Activated CD4-positive, alpha-beta memory T cell treated with anti-CD3 and anti-CD28 coated beads, Interleukin-2, amount 10 ng/mL, durations not matched to agents 7 days and 5 days (primary cell): ENCODE measurements at places on chromosomes 2 and 18. TPM values are rescaled to one million over a fixed set of nuclear protein-coding genes. Genes with fewer than 3 reads are reported as not detected.

The CHST9 gene
- not detected for total RNA-seq

- DNase-seq: no peak
Observed at GRCh38 chr2:160317181-160318099, 117.4 kb upstream of the ITGB6 start.

The ZAP70 gene
- total RNA-seq: 283 TPM

The GYPC gene
- total RNA-seq: 133 TPM

DNA sequence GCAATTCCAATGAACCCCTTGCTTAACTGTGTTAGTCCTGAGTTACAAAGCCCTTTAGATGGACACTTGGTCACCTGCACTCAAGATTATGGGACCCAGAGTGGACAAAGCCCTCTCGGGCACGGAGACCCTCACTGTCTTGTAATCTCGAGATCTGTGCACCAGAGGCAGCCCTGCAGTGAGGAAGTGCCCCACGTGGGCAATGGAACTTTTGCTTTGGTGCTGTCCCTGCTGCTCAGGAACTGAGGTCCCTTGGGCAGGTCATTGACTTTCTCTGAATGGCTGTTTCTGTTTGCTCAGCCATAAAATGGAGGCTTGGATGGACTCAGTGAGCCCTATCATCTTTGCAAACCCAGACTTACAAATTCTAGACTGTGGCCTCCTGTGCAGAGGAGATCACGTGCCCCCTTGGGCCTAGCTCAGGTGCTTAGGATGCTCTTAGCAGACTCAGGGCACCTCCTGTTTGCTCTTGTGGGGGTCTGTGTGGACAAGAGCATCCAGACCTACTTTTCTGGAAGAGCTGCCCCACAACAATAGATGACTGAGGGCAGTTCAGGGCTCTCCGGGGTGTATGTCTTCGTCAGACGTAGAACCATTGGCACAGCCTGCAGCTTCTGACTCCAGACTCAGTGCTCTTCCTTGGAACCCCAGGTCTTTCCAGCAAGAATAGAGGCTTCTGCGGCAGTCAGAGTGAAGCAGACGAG is 94.5 kb upstream of the HS6ST1 start:
- DNase-seq: peak; percentile 9

The GORASP2 gene
- total RNA-seq: 58.7 TPM

DNA sequence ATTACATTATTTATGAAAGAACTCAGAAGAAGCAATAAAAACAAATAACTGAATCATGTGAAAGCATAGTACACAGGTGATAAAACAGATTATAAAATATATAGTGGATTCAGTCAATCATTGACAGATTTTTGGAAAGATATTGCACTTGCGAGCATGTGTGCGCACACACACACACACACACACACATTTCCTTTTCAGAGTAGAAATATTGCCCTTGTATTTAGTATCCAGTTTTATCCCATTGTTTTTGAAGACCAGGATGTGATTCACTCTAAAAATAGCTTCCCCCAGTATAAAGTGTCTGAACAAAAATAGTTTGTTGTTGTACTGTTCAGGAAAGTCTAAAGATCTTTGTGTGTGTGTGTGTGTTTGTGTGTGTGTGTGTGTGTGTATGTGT is 145.5 kb downstream of the CALCRL start:
- no peak for DNase-seq

DNA sequence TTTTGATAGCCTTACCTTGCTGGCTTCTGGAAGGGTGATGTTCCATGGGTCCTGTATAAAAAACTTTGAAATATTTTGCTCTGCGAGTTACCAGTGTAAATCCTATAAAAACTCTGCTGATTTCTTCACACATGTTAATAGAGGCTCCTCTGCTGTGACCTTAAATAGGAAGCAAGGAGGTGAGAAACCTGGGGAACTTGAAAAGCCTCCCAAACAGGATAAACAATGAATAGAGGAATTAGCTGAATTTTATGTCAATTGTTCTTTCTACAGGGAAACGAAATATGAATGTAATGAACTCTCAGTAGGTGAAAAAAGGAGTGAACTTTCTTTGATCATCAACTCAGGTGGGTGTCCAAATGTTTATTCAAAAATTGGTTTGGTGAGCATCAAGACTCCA is 10.8 kb upstream of the CCL20 start:
- no peak for DNase-seq

DNA sequence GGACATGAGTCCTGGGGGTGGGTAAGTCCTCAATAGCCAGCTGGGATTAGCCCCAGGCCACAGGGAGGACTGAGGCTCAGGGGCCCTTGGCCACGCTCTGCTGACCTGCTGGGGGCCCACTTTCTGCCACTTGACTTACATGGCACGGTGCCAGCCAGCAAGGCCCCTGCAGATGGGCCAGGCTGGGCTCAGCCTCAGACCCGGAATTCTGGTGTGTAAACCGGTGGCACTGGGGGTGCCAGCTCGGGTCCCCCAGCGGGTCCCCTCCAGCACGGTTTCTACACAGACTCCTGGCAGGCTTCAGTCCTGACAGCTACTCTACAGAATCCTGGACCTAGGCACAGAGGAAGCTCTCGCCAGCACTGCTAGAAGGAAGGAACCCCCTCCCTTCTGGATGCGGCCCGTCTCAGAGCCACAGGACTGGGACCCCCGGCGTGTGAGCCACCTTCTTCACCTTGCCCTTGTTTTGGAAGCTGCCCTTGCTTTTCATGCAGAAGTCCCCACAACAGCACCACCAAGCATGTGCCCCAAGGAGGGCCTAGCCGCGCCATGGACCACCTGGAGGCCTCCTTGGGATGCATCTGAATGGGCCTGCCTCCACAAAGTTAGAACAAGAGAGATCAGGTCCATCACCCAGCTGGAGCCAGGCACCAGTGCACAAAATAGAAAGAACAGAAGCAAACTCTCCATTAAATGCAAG is 8.0 kb downstream of the HDAC4 start:
- no peak for DNase-seq

The GNAL gene
- total RNA-seq: 0.25 TPM

DNA sequence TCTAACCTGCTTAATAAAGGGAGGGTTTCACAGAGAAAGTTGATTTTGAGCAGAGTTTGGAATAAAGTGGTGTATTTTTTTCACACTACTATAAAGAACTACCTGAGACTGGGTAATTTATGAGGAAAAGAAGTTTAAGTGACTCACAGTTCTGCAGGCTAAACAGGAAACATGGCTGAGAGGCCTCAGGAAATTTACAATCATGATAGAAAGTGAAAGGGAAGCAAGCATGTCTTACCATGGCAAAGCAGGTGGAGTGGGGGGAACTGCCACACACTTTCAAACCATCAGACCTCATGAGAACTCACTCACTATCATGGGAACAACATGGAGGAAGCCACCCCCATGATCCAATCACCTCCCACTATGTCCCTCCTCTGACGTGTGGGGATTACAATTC is 546.7 kb downstream of the EPHA4 start:
- DNase-seq: no peak

The IGFBP2 gene
- total RNA-seq: 1.2 TPM

DNA sequence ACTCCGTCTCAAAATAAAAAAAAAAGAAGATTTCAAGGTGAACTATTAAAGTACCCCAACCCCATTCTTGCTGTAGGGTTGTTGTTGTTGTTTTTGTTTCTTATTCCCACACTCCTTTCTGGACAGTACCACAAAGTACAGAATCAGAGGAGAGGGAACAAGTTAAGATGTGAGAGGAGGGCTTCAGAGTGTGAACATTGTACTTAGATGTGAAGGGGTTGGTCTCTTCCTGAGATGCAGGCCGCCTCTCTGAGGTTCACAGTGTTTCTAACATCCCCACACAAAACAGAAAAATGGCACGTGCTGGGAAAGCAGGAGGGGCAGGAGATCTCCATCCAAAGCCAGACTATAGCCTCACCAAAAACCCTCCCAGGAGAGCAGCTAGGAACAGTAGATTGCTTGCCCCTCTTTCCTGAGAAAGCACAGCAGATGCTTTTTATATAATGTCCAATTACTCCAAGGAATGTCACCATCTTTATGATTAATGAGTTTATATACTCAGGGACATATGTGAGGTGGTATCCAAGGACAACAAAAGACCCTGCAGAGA is 22.6 kb downstream of the ADD2 start:
- DNase-seq: no peak

The GTF2A1L gene
- total RNA-seq: not detected

GRCh38 chr2:71691747-71692441 is 238.5 kb downstream of the DYSF start:
- DNase-seq: no peak

- peak; percentile 66 for DNase-seq
Observed at GRCh38 chr2:6909431-6910385, 7.5 kb upstream of the RNF144A start.

The KIF5C gene
- total RNA-seq: 14.7 TPM

The LAMA1 gene
- total RNA-seq: not detected

The BMP10 gene
- total RNA-seq: not detected
